ENCODE measurements at places on chromosomes 1 and 21.

DNA sequence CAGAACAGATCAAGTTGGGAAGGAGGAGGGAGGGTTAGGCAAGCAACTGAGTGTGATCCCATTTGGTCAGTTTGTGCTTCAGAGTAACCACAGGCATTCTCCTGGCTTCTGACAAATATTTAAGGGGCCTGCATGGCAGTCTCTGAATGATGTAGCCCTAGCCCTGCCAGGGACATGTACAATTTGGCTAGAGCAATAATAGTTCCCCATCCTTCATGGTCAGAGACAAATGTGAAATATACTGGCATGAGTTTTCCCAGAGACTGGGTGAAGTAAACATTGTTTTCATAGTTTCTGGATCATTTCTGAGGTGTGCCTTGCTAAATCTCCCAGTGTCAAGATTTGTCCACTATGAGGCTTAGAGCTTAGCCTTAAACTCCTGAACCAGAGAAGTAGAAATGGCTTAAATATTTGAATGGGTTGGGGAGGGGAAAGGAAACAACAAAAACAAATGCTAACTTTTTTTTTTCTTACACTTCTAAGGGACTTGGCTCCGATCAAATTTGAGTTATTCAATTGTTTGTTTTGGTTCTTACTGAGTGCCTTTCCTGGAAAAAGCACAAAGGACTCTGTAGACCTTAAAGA lies 42.0 kb upstream of the UBE2U start:
- DNase-seq = no peak

DNA sequence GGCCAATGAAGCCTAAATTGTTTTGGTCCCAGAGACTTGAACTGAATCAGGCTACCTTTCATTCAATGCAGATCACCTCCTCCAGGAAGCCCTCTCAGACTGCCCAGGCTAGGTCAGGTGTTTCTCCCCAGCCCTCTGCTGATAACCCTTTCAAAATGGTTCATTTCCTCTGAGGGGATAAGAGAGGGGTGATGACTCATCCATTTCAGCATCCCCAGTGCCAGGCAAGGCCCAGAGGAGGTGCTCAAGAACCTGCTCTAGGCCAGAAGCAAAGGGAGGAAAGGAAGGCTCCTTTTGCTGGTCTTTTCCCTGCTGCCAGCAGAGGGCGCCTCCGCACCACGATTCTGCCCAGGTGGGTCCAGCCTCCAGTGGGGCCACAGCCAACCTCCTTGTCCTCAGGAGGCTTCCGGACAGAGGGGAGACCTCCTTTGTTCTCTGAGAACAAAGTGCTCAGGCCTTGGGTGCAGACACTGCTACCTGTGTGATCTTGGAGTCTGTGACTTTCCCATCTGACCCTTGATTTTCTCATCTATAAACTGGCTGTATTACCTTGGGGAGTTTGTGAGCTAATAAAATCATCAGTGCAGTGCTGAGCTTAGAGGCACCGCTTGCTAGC lies 45.3 kb upstream of the ARHGEF10L start:
- DNase-seq = peak; percentile 80

GRCh38 chr1:47432071-47433036 lies 5.5 kb upstream of the FOXD2 start:
- DNase-seq = peak; percentile 78

- DNase-seq = no peak
These were observed 8.5 kb downstream of the IKBKE start for GRCh38 chr1:206478746-206479145.

DNA sequence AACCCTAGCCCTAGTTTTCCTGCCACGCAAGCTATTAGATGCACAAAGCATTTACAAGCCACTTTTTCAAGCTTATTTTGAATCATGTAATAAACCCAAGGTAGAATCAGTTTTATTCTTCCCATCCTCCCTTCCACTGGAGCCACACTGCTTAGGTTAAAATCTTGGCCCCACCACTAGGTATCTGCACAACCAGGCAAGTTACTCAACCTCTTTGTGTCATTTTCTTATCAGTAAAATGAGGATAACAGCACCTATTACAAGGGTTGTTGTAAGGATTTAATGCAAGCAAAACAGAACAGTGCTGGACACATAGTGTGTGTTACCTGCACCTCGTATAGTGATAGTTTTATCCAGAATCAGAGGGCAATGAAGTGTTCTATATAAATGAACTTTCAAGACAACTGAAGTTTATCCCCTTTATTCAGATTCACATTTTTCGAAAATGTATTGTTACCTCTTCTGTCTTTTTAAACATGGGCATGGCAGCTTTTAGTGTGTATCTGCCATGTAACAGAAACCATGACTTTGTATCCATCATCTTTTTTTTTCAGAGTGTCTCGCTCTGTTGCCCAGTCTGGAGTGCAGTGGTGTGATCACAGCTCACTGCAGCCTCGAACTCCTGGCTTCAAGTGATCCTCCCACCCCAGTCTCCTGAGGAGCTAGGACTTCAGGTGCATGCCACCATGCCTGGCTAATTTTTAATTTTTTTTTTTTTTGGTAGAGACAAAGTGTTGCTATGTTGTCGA lies 17.2 kb upstream of the TTC39A start:
- no peak for DNase-seq

- DNase-seq = no peak
These were observed 306.2 kb downstream of the NFIA start for GRCh38 chr1:61388566-61388965.

Measured in urothelium cell line (cell line).